Glutamatergic neuron (in vitro differentiated cells): ENCODE measurements at places on chromosomes 2 and 18. TPM values are rescaled to one million over a fixed set of nuclear protein-coding genes. Genes with fewer than 3 reads are reported as not detected.

DNA sequence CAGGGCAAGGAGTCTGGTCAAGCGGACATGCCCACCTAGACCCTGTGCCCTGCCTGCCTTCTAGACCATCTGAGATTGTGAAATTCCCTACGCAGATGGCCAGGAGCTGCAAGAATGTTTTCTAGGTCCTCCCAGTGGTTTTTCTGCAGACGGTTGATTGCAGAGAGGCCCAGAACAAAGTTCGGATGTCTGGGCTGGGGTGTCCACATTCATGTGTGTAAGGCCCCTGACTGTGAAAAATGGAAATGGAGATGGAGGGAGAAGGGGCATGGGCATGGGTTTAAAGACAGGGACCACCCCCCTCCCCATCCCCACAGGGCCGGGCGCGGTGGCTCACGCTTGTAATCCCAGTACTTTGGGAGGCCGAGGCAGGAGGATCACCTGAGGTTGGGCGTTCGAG is 11.8 kb downstream of the ARHGAP25 start:
- no peak for DNase-seq

- DNase-seq: no peak
Measured at GRCh38 chr2:12547566-12548170, 169.1 kb upstream of the TRIB2 start.

DNA sequence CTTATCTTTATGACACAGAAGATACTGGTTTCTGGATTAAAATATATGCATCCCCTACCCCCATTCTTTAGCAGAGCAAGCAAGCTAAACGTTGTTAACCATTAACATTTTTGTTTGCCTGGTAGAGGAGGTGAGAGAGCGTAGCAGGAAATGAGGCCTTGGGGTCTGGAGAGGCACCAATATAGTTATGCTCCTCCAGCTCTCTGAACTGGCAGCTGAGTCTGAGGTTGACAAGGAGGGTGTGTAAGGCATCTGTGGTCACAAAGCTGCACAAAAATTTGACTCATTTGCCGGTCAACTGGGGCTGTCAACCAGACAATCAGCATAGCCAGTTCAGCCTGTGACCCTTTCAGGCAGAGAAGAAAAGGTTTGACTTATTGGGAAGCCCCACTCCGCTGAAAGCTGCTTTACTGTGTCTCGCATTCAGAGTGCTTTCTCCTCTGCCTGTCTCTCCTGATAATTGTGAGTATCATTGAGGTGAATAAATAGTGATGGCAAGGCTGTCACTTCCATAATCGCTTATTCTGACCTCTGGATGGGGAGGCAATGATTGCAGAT is 647.5 kb upstream of the SETBP1 start:
- no peak for DNase-seq

- DNase-seq: no peak
Measured at GRCh38 chr2:171230176-171230575, 69.5 kb upstream of the TLK1 start.

Gene KIF3C
- 210 TPM for total RNA-seq

Gene INHA
- not detected for total RNA-seq
